ENCODE measurements at places on chromosomes 4 and X.

DNA sequence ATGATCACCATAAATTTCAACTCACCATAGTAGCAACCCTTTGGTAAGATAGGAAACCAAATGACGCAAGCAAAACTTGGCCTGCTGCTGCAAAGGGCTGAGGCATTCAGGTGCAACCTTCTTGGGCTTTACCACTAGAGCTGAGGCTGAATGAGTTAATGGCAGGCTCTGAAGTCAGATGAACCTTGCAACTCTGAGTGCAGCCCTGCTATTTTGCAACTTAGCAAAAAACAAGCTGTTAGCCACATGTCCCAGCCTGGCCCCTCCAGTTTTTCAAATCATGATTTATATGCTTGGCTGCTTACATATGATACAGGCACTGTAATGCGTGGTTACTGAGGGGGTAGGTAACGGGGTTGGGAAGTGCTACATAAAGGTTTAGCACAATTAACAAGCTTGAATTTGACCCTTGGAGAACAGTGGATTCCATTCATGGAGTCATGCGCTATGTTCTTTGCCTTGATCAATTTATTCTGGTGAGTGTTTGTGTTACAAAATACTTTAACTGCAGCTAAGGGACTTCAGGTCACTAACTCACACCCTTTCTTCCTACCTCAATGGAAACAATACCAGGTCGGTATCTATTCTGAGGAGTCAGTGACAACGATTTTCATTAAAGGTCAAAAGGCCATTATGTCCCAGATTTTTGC is 80.5 kb upstream of the PPARGC1A start:
- no peak for DNase-seq

DNA sequence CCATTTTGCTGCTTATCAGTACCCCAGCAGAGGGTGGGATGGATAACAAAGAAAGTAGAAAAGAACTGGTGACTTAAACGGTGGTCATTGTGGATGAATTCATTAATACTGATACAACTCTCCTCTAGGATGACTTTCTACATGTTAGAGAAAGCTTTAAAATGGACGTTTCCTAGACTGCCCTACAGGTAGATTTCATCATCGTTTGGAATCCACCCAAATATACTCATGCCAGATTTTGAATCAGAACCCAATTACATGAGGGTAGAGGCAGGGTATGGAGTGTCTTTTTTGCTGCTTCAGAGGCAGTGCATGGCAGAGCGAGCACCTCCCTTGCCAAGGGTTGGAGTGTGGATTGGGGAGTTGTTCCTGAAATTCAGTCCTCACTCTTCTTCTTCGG is 13.3 kb upstream of the ANTXR2 start:
- DNase-seq, result no peak

- no peak for DNase-seq
Observed at GRCh38 chr4:119139822-119140252, 4.2 kb downstream of the MYOZ2 start.

DNA sequence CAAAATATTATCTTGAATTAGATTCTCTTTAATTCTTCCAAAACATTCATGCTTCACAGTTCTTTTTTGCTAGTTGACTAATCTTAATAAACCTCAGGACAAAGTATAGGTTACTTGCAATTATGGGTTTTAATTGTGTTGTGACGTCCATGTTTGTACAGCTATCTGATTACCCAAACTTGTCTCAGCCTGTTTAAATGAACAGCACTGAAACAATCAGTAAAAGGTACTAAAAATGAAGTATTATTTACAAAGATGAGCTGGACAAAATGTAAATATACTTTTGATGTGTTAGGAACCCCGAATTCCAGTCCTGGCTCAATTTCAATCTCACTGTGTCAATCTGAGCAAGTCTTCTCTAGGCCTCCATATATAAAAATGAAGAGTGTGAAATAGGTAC is 57.4 kb upstream of the SLC6A14 start:
- no peak for DNase-seq

DNA sequence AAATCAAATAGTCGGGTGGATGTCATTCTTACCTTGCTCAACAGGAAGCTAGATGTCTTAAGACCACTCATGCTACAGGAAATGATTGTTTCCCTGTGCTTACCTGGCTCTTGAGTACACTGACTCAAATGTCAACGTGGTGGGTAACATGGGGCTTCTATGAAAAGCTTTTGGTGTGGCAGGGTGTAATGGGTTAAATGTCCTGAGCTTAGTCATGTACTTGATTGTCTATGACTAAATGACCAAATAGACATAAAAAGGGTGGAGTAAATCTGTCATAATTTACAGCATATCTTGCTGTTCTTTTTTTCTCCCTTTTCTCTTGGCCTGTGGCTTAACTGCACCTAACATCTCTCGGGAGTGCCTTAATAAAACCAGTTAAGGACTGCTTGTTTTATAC is 44.9 kb downstream of the CCNG2 start:
- no peak for DNase-seq

DNA sequence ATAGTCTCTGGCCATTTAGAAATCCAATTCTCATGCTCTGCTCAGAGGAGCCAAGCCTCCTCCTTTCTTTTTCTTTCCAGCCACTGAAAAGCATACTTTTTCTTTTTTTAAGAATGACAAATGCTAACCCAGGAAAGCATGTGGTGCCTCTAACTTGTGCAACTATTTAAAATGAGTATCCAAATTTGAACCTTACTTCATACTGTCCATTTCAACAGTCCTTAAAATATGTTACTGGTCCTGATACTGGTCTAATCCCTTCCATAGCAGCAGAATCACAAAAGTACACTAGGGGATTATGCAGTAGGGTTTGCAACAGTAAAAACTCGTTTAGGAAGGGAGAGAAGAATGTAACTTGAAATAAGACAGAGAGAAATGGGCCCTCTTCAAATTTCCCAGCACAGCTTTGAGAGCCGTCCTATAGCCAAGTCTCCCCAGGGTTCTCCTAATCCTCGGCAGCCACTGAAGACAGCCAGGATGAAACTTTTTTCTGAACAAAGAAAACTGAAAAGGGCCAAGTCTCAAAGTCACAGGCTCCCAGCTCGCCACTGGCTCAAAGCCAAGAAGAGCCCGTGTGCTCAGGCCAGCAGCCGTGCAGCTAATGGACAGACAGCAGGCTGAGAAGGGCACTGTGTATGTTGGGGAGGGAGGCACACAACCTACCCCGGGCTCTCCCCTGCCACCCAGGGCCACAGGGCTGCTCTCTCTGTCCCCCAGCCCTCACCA is 39.5 kb downstream of the GPC4 start:
- DNase-seq, result no peak

DNA sequence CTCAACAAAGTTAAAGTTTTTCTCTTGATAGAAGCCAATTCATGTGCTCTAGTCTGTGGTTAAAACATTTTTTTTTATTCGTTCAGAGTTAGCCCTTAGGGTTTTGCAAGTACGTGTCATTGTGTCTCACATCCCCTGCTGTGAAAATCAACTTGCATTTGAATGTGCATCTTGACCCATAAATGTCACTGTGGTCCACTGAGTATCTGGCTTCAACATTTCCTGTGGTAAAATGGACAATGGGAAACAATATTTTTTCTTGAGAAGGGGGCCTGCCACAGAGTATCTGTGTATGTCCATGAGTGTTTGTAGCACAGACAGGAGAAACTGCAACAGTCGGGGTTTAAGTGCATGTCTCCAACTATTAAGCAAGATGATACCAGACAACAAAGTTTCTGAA is 554.8 kb upstream of the TENM3 start:
- DNase-seq, result peak; percentile 92

- peak; percentile 100 for DNase-seq
Observed at GRCh38 chr4:156615066-156615531, 356.5 kb downstream of the PDGFC start.

GRCh38 chrX:153947009-153947769 is 2.7 kb upstream of the RENBP start:
- DNase-seq, result peak; percentile 80

Measured in fibroblast of lung (primary cell).